Adrenal gland (tissue), 19 donors: ENCODE measurements at places on chromosomes 11 and 22. TPM values are rescaled to one million over a fixed set of nuclear protein-coding genes. Genes with fewer than 3 reads are reported as not detected.

Gene OR52I1
- not detected for total RNA-seq

Gene ISX
- not detected for total RNA-seq

Gene FAM180B
- total RNA-seq = not detected

Gene OR4C16
- not detected for total RNA-seq

Gene TRAPPC4
- total RNA-seq = 88.0 TPM

Gene HEPHL1
- not detected for total RNA-seq

Gene APOA5
- not detected for total RNA-seq

Gene H19
- total RNA-seq = 338 TPM

Gene OR52B2
- 0.11 TPM for total RNA-seq

DNA sequence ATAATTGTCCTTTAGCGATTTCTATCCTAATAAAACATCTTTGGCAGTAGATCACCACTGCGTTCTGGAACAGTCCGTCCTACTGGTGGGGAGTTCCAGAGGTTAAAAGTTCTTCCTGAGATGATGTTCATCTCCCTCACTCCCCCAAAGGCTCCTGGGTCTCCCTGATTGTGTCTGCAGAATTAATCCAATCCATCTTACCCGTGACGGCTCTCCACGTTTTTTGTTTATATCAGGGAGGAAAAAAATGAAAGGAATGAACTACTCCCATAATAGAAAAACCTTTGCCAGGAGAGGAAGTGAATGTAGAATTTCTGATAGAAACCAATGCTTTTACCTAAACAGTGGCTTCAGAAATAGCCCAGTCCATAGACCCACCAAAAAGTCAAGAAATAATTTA, 81.6 kb downstream of the LARGE1 start:
- H3K4me3 ChIP-seq = no peak overlapping the region
- no peak for DNase-seq
- H3K4me1 ChIP-seq = peaks cover 33% of the 10 kb centered on the region
- no peak overlapping the region for H3K27ac ChIP-seq
- H3K36me3 ChIP-seq = no peaks in the 10 kb centered on the region
- H3K27me3 ChIP-seq = no peaks in the 10 kb centered on the region

DNA sequence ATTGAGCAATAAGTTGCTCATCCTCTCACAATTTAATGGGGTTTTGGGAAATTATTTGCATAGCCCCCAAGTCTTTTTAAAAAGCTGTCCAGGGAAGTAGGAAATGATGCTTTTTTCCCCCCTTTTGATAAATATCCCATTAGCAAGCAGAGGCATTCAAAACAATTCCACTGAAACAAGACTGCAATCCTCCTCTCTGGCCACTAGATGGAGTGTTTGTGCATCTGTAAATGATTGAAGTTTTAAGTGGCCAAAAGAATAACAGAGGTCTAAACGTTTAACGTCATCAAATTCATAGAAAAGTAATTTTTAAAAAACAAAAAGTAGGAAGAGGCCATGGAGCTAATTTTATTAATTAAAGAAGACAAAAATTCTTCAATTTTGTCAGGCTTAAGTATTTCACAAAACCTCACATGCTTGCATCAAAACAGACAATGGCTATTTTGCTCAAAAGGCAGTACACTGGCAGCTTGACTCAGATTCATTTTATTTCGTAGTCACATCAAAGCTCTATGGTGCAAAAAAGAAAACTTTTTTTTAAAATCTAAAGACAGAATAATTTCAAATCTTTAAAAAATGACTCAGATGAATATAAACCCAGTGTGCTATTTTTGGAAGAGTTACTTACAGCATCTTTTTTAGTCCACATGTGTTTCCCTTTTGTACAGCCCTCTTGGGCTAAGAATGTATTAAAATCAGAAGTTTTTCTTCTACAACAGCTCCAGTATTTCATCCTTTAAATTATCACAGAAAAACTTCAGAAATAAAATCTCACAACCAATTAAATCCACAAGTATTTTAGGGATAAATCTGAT, 17.8 kb downstream of the CHORDC1 start:
- DNase-seq = peak; percentile 16
- H3K4me3 ChIP-seq = no peak overlapping the region
- no peaks in the 10 kb centered on the region for H3K4me1 ChIP-seq
- no peaks in the 10 kb centered on the region for H3K27me3 ChIP-seq
- no peak overlapping the region for H3K27ac ChIP-seq

- peak overlapping the region; percentile 59 for H3K27ac ChIP-seq
- H3K36me3 ChIP-seq = no peaks in the 10 kb centered on the region
- DNase-seq = peak; percentile 91
- no peaks in the 10 kb centered on the region for H3K27me3 ChIP-seq
- peaks cover 68% of the 10 kb centered on the region for H3K4me1 ChIP-seq
- H3K4me3 ChIP-seq = no peak overlapping the region
Measured at GRCh38 chr22:30310881-30311771, 15.6 kb downstream of the TBC1D10A start.

GRCh38 chr22:33116841-33117547, 58.8 kb upstream of the SYN3 start:
- H3K36me3 ChIP-seq = no peaks in the 10 kb centered on the region
- no peak overlapping the region for H3K4me3 ChIP-seq
- H3K4me1 ChIP-seq = no peaks in the 10 kb centered on the region
- H3K27ac ChIP-seq = no peak overlapping the region
- no peak for DNase-seq

- no peaks in the 10 kb centered on the region for H3K36me3 ChIP-seq
- no peak overlapping the region for H3K4me3 ChIP-seq
- H3K27me3 ChIP-seq = no peaks in the 10 kb centered on the region
- DNase-seq = no peak
- no peaks in the 10 kb centered on the region for H3K4me1 ChIP-seq
- H3K27ac ChIP-seq = no peak overlapping the region
Measured at GRCh38 chr11:44456544-44457300, 108.7 kb upstream of the CD82 start.

DNA sequence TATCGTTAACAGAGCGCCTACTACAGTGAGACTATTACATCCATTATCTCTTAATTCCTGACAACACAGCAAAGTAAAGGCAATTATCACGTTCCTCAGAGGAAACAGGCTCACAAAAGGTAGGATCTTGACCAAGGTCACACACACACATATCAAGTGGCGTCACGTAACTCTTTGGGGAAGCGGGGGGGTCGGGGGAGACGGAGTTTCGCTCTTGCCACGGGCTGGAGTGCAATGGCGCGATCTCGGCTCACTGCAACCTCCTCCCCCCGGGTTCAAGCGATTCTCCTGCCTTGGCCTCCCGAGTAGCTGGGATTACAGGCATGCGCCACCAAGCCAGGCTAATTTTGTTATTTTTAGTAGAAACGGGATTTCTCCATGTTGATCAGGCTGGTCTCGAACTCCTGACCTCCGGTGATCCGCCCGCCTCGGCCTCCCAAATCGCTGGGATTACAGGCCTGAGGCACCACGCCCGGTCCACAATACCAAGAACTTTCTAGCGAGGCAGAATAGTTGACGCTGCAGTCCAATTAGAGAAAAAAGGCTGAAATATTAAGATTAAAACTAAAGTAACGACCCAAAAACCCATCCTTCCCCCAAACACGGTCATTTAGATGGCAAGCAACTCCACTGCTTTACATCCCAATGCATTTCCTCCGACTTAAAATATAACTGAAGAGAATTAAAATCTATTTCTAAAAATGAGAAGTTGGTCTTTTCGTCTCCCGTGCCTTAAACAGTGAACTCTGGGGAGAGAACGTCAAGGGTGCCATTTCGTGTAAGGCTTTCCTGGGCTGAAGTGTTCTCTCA, 1.2 kb downstream of the DDX17 start:
- peak overlapping the region; percentile 91 for H3K27ac ChIP-seq
- H3K27me3 ChIP-seq = no peaks in the 10 kb centered on the region
- DNase-seq = peak; percentile 75
- H3K36me3 ChIP-seq = no peaks in the 10 kb centered on the region

DNA sequence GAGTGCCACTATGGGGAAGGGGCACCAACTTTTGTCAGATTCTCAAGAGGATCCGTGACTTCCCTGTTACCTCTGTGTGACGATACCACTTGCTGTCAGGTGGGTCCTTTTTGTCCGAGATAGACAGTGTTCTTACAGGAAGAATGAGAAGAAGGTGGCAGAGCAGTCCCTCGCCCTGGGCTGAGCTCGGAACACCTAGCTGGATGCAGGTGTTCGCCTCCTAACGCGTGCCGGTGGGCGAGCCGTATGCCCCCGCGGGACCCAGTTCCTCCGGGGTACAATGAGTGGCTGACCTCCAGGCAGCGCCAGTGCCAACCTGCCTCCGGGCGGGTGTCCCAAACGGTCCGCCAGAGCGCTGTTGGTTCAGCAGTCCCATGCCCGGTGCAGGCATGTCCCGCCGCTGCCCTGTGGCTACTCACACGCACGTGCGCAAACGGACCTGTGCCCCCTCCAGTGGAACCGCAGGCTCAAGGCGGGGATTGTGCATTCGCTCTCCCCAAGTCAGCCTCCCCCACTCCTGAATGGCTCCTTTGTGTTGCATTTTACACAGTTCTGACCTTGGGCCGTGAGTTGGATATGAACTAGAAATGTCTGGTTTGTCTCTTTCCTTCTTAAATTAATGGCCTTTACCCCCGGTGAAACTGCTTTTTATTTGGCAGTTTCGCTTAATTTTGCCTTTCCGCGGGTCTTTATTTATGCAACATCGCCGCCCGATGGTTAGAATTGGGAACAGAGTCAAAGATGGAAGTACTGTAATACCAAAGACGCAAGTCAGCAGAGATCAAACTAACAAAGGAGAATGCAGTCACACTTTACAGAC, 1.1 kb upstream of the ABTB2 start:
- no peak overlapping the region for H3K4me3 ChIP-seq
- no peaks in the 10 kb centered on the region for H3K36me3 ChIP-seq
- H3K4me1 ChIP-seq = peaks cover 10% of the 10 kb centered on the region

DNA sequence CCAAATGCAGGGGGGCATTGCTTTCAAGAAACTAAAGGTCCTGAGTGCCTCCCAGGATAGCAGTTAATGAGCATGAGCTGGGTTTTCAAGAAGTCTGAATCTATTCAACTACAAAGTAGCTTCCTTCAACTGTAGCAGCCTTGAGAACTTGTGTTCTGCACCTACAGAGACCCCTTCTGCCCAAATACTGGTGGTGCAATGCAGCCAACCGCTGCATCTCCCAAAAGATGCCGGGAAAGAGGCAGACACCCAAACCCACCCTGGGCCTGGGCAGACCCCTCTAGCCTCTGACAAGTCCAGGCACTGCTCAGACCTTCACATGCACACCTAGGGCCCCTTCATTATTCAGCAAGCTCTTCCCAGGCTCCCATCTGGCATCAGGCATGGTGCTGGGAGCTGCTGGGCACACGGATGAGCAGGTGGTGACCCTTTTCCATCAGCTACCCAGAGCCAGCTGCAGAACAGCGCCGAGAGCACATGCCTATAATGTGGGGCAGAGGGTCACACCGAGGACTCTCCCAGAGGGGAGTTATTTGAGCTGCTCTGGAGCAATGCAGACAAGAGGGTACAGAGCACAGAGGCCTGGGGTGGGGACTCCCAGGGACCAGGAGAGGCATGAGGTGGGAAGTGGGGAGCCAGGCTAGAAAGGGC, 44.9 kb upstream of the ETS1 start:
- DNase-seq = no peak
- no peak overlapping the region for H3K27ac ChIP-seq
- no peaks in the 10 kb centered on the region for H3K4me1 ChIP-seq
- H3K36me3 ChIP-seq = no peaks in the 10 kb centered on the region
- no peaks in the 10 kb centered on the region for H3K27me3 ChIP-seq

DNA sequence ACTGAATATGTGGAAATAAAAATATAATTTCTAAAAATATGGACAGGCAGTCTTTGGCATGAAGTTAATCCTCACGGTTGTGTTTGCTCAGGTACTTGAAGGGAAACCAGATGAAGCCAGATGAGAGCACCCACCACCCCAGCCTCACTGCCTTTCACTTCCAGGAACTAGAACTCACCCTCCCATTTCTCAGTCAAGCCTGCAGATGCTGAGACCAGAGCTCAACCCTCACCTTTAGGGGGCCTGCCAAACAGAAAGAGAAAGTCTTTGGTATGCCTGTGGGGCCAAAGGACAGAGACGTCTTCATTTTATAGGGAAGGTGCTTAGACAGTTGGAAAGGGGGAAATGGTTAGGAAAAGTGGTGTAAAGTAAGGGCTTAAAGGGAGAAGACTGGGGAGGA, 252.8 kb upstream of the PLET1 start:
- H3K27ac ChIP-seq = no peak overlapping the region
- DNase-seq = no peak
- H3K4me3 ChIP-seq = no peak overlapping the region
- H3K36me3 ChIP-seq = no peaks in the 10 kb centered on the region

GRCh38 chr22:45534339-45535192, 31.9 kb downstream of the FBLN1 start:
- no peaks in the 10 kb centered on the region for H3K36me3 ChIP-seq
- no peak for DNase-seq
- H3K4me1 ChIP-seq = peaks cover 4% of the 10 kb centered on the region
- no peak overlapping the region for H3K4me3 ChIP-seq

DNA sequence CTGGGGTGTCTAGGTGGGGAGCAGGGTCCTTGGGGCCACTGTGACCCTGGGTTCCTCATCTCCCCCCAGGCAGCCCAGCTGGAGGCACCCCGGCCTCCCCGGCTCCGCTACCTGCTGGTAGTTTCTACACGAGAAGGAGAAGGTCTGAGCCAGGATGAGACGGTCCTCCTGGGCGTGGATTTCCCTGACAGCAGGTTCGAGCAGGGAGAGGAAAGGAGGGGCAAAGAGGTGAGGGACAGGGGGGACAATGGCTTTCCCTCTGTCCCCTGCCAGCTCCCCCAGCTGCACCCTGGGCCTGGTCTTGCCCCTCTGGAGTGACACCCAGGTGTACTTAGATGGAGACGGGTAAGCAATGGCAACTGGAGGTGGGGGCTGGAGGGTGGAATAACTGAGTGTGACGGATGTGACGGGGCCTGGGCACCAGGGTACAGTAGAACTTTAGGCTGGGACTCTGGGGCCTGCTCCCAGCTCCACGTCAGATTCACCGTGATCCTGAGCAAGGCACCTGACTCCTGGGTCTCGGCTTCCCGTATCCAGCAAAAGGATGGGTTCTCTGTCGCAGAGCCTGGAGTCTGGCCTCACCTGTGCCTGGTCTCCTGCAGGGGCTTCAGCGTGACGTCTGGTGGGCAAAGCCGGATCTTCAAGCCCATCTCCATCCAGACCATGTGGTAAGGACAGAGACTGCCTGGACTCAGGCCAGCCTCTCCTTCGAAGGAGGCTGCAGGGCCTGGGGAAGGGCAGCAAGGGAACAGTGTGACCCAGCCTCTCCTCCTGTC, 3.6 kb downstream of the SSH3 start:
- no peak for DNase-seq
- H3K27ac ChIP-seq = no peak overlapping the region
- H3K4me3 ChIP-seq = no peak overlapping the region
- H3K4me1 ChIP-seq = peaks cover 15% of the 10 kb centered on the region
- peaks cover 20% of the 10 kb centered on the region for H3K36me3 ChIP-seq

GRCh38 chr22:45502215-45503049, at the start of gene FBLN1:
FBLN1 (plus strand) TSS chr22:45502883; CDS start chr22:45502986, 103 bp downstream.
- H3K27ac ChIP-seq = peak within 1 kb of the TSS; percentile 87
- H3K4me1 ChIP-seq = no peaks in the 10 kb centered on the region
- no peaks in the 10 kb centered on the region for H3K36me3 ChIP-seq
- peaks cover 32% of the 10 kb centered on the region for H3K27me3 ChIP-seq

DNA sequence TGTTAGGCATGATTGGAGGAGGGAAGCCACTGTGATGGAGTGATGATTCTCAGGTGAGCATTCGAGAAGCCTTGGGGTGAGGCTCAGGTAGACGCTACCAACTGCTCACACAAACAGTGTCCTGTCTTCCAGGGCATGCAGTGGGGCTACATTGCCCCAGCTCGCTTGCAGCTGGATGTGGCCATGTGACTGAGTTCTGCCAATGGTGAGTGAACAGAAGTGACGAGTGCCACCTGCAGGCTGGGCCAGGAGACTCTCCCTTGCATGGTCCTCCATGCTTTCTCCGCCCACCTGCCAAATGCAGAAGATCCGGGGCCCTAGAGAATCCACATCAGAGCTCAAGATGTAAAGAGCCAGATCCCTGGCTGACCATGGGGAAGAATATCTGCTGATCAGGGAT, 195.9 kb downstream of the BCR start:
- no peak overlapping the region for H3K4me3 ChIP-seq
- no peak for DNase-seq
- H3K4me1 ChIP-seq = no peaks in the 10 kb centered on the region
- H3K27me3 ChIP-seq = no peaks in the 10 kb centered on the region
